ENCODE measurements at places on chromosomes 6 and 20.
A peak's percentile ranks its signal among the peaks of the same experiment; 100 is the strongest.

GRCh38 chr6:2765896-2766766 is 938 bp downstream of the WRNIP1 start:
- DNase-seq, result peak; percentile 83

GRCh38 chr20:10318291-10319024 is 99.8 kb downstream of the SNAP25 start:
- no peak for DNase-seq

GRCh38 chr20:63382551-63383300 is 21.6 kb upstream of the CHRNA4 start:
- no peak for DNase-seq

GRCh38 chr6:24719125-24719971 is at the start of gene C6orf62:
TSS of gene C6orf62 (minus strand) at chr6:24719154. CDS start at chr6:24718668, 486 bp downstream.
- DNase-seq, result no peak

All from upper lobe of right lung (tissue), 1 donor.